ENCODE measurements at places on chromosomes 5 and 9. TPM values are rescaled to one million over a fixed set of nuclear protein-coding genes. Genes with fewer than 3 reads are reported as not detected.

DNA sequence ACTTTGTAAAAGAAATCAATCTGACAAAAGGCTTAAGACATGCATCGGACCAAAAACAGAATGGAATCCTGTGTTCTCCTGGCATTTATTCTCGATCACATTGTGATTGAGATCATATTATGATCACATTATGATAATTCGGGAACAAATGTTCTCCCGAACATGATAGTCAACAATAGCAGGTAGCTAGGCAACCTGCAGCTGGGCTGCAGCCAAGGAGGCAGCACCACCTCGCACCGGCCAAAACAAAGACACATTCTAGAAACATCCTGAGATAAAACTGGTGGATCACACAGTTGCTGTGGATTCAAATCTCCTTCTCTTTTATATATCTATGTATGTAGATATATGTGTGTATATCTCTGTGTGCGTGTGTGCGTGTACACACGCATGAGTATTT is 480.6 kb upstream of the CYLC2 start:
- no peak for DNase-seq
- H3K4me1 ChIP-seq, result no peaks in the 10 kb centered on the region
- no peak overlapping the region for H3K4me3 ChIP-seq
- no peaks in the 10 kb centered on the region for H3K27me3 ChIP-seq

Gene CLK4
- total RNA-seq, result 109 TPM

- H3K36me3 ChIP-seq, result peaks cover 52% of the 10 kb centered on the region
- H3K4me1 ChIP-seq, result no peaks in the 10 kb centered on the region
- H3K4me3 ChIP-seq, result no peak overlapping the region
- no peaks in the 10 kb centered on the region for H3K27me3 ChIP-seq
These were observed 12.0 kb upstream of the HDHD3 start for GRCh38 chr9:113388833-113389232.

Gene C5
- total RNA-seq, result 0.89 TPM

Gene PCDHGA11
- not detected for total RNA-seq

Gene CXCL14
- total RNA-seq, result not detected

Gene TMEM245
- 24.4 TPM for total RNA-seq

DNA sequence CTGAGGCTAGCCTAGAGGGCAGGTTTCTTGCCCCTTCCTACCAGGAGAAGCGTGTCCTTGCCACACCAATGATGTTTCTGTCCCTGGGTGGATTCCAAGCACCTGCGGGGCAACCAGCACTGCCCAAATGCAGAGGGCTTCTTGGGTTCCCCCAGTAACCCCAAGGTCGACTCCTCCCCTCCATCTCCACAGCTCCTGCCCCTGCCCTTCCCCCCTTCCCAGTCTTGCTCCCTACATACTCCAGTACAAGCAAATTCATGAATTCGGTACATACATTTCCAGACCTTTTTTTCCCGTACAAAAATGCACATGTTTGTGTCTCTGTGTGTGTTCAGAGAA is 12.8 kb upstream of the JADE2 start:
- no peaks in the 10 kb centered on the region for H3K36me3 ChIP-seq
- H3K4me1 ChIP-seq, result no peaks in the 10 kb centered on the region
- DNase-seq, result no peak
- H3K4me3 ChIP-seq, result no peak overlapping the region
- no peak overlapping the region for H3K27ac ChIP-seq

Gene CCL21
- total RNA-seq, result not detected

Gene MRPS2
- total RNA-seq, result 20.8 TPM

Gene TRIM36
- 0.14 TPM for total RNA-seq

DNA sequence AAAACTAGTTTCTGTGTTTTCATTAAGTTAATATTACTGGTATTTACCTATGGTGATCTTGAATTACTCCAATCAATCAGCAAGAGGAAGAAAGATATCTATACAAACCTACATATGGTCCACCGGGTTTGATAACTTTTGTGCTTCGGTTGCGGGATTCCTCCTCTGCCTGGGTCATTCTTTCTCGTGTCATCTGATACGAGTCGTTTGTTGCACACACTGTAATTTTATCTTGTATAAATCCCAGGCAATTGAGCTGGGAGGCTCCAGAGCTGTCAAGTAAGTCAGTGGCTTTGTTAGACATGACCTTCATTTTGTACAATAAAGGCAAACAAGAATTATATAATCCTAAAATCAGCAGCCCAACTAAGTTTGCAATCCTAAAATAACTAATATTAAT is 48.0 kb downstream of the ELL2 start:
- no peaks in the 10 kb centered on the region for H3K36me3 ChIP-seq
- H3K4me3 ChIP-seq, result no peak overlapping the region
- no peaks in the 10 kb centered on the region for H3K4me1 ChIP-seq
- H3K27ac ChIP-seq, result no peak overlapping the region
- DNase-seq, result no peak

GRCh38 chr5:907366-907910 is 14.8 kb downstream of the TRIP13 start:
- no peak overlapping the region for H3K27ac ChIP-seq
- no peak overlapping the region for H3K4me3 ChIP-seq
- no peaks in the 10 kb centered on the region for H3K36me3 ChIP-seq
- no peaks in the 10 kb centered on the region for H3K27me3 ChIP-seq

Gene CD72
- total RNA-seq, result 2.3 TPM

Gene CCNO
- total RNA-seq, result not detected

Gene BHMT2
- not detected for total RNA-seq

DNA sequence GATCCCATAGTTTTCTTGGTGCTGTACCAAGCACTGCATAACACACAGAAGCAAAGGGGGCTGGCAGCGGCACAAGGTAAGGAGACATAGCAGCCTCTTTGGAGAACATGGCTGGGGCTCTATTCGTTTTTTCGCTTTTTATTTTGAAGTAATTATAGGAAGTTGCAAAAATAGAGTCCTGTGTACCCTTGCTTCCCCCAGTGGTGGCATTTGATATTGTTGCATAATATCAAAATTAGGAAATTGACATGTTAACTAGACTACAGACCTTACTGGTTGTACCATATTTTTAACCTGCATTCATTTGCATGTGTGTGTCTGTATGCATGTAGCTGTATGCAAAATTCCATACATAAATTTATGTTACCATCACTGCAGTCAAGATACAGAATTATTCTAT is 6.6 kb upstream of the UBQLN1 start:
- H3K4me3 ChIP-seq, result no peak overlapping the region
- no peaks in the 10 kb centered on the region for H3K36me3 ChIP-seq
- no peak for DNase-seq
- no peaks in the 10 kb centered on the region for H3K27me3 ChIP-seq

DNA sequence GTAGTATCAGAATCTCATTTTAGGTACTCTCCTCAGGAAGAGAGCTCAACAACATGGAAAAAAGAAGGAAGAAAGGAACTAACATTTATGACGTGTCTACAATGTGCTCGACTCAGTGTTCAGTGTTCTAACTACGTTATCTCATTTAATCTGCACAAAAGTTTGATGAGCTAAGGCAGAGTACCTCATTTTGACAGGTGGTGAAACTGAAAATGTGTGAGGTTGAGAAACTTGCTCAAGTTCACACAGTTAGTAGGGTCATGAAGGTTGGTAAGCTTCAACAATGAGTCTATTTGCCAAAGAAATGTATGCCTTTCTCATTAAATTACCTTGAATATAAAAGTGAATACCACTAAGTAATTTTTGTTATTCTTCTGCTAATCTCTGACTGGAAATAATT is 165.1 kb downstream of the CAAP1 start:
- DNase-seq, result no peak
- H3K36me3 ChIP-seq, result no peaks in the 10 kb centered on the region
- no peak overlapping the region for H3K27ac ChIP-seq
- no peaks in the 10 kb centered on the region for H3K4me1 ChIP-seq
- no peaks in the 10 kb centered on the region for H3K27me3 ChIP-seq
- no peak overlapping the region for H3K4me3 ChIP-seq

Gene ELOVL7
- not detected for total RNA-seq

- H3K27me3 ChIP-seq, result no peaks in the 10 kb centered on the region
- DNase-seq, result no peak
- H3K27ac ChIP-seq, result no peak overlapping the region
- H3K4me1 ChIP-seq, result no peaks in the 10 kb centered on the region
- no peak overlapping the region for H3K4me3 ChIP-seq
- no peaks in the 10 kb centered on the region for H3K36me3 ChIP-seq
These were observed 152.2 kb upstream of the OTULINL start for GRCh38 chr5:14429101-14430050.

- H3K27me3 ChIP-seq, result no peaks in the 10 kb centered on the region
- H3K27ac ChIP-seq, result no peak overlapping the region
- no peak for DNase-seq
- H3K36me3 ChIP-seq, result no peaks in the 10 kb centered on the region
- no peak overlapping the region for H3K4me3 ChIP-seq
These were observed 57.4 kb upstream of the SLC25A51 start for GRCh38 chr9:37961351-37961750.

GRCh38 chr9:91422758-91423711 is 597 bp downstream of the NFIL3 start:
- H3K36me3 ChIP-seq, result no peaks in the 10 kb centered on the region
- H3K27ac ChIP-seq, result no peak overlapping the region
- H3K4me1 ChIP-seq, result peaks cover 45% of the 10 kb centered on the region
- peak overlapping the region; percentile 73 for H3K4me3 ChIP-seq

- DNase-seq, result no peak
- no peaks in the 10 kb centered on the region for H3K27me3 ChIP-seq
- H3K27ac ChIP-seq, result no peak overlapping the region
These were observed 131.0 kb downstream of the PBX3 start for GRCh38 chr9:125878164-125878631.

Gene C9
- not detected for total RNA-seq

Gene PCA3
- not detected for total RNA-seq

DNA sequence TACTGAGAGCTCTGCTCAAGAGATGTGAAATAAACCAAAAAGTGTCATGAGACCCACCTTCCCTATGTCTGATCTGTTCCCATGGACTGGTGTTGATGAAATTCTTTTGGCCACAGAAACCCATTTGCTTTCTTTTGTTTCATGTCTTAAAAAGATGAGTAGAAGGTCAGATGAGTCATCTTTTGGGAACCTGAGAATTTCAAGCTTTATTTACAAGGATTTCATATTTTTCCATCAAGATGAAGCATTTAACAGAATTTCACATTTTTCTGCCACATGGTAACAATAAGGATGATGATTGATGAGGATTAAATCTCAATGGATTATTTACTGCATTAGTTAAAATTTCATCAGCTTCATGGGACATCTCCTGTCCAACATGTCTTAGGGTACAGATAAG is 337.8 kb downstream of the DEPDC1B start:
- no peak overlapping the region for H3K4me3 ChIP-seq
- no peak for DNase-seq
- H3K27ac ChIP-seq, result no peak overlapping the region
- no peaks in the 10 kb centered on the region for H3K36me3 ChIP-seq
- H3K27me3 ChIP-seq, result no peaks in the 10 kb centered on the region

Gene TYRP1
- total RNA-seq, result not detected

Gene ENTREP1
- 0.08 TPM for total RNA-seq

DNA sequence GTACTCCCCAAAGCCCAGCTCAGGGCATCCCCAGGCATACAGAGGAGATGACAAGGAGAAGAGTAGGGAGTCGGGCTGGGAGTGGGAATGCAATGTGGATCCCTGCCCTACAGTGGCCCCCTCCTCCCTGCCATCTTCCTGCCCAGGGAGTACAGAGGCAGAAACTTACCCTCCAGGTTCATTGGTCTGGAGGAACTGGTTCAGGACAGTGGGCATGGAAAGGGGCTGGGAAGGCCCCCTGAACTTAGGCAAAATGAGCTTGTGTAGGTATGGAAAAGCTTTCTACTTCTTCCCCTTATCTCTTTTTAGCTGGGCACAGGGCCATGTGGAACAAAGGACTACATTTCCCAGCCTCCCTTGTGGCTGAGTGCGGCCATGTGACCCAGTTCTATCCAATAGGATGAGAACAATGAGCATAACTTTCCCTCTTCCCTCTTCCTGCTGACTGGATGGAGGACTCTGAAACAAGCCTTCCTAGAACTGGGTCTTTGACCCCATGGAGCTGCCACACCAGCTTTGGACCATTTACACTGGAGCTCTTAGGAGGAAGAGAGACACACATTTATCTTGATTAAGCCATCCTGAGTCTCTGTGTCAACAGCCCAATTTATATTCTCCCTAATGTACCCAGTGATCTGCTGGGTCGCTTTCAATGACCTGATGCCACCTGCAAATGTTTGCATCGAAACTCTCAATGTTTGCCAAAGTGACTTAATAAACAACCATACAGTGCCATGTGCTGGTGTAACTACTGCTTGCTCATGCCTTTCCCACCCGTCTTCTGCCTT is 25.0 kb upstream of the HMCN2 start:
- no peak overlapping the region for H3K27ac ChIP-seq
- H3K27me3 ChIP-seq, result no peaks in the 10 kb centered on the region
- H3K4me1 ChIP-seq, result peaks cover 42% of the 10 kb centered on the region
- H3K4me3 ChIP-seq, result no peak overlapping the region

DNA sequence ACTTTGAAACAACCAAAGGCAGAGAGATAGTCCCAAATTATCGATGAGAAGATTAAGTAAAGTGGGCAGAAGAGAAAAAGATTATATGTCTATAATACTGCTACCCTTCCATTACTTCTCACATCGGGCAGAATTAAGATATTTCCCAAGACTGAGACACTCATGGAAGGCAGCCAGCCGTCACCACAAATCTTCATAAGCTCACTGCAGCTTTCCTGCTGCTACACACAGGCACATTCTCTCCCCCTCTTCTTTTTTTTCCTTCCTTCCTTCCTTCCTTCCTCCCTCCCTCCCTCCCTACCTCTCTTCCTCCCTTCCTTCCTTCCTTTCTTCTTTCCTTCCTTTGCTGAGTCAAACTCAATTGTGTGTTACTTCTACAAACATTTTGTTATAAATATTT is 58.7 kb upstream of the SPATA31C2 start:
- DNase-seq, result no peak
- no peak overlapping the region for H3K4me3 ChIP-seq
- H3K4me1 ChIP-seq, result no peaks in the 10 kb centered on the region
- H3K27me3 ChIP-seq, result peaks cover 4% of the 10 kb centered on the region

GRCh38 chr5:35626108-35626507 is 8.4 kb downstream of the SPEF2 start:
- no peak for DNase-seq
- H3K27me3 ChIP-seq, result no peaks in the 10 kb centered on the region
- no peak overlapping the region for H3K27ac ChIP-seq
- H3K4me1 ChIP-seq, result no peaks in the 10 kb centered on the region
- H3K36me3 ChIP-seq, result no peaks in the 10 kb centered on the region
- H3K4me3 ChIP-seq, result no peak overlapping the region

DNA sequence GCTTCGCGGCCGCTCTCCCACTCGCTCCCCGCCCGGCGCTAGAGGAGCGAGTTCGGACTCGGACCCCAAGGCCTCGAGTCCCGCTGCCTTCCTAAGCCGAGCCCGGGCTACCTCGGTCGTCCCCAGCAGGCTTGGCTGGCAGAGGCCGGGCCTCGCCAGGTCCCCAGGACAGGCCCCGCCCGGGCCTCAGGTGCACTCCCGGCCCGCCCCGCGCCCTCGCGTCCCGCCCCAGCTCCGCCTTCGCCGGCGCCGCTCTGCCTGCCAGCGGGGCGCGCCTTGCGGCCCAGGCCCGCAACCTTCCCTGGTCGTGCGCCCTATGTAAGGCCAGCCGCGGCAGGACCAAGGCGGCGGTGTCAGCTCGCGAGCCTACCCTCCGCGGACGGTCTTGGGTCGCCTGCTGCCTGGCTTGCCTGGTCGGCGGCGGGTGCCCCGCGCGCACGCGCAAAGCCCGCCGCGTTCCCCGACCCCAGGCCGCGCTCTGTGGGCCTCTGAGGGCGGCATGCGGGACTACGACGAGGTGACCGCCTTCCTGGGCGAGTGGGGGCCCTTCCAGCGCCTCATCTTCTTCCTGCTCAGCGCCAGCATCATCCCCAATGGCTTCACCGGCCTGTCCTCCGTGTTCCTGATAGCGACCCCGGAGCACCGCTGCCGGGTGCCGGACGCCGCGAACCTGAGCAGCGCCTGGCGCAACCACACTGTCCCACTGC is at the start of gene SLC22A5:
Gene SLC22A5 (plus strand): TSS at position 237 of the 707 bp plus-strand sequence. CDS start 263 bp downstream, at position 500.
- H3K27ac ChIP-seq, result peak within 1 kb of the TSS; percentile 41
- DNase-seq, result peak; percentile 60
- peaks cover 35% of the 10 kb centered on the region for H3K4me1 ChIP-seq
- no peaks in the 10 kb centered on the region for H3K27me3 ChIP-seq

All from CD4-positive, alpha-beta T cell (primary cell).